ENCODE measurements at places on chromosomes 7 and 10. TPM values are rescaled to one million over a fixed set of nuclear protein-coding genes. Genes with fewer than 3 reads are reported as not detected.

ZNHIT1 gene
- 108 TPM for total RNA-seq

SPRN gene
- total RNA-seq: 0.43 TPM

GIMAP1 gene
- total RNA-seq: under 0.01 TPM

RBP3 gene
- under 0.01 TPM for total RNA-seq

COL13A1 gene
- 20.3 TPM for total RNA-seq

FAM20C gene
- 66.7 TPM for total RNA-seq

STAG3 gene
- total RNA-seq: 0.28 TPM

PLXDC2 gene
- 20.9 TPM for total RNA-seq

DNAJC30 gene
- total RNA-seq: 1.8 TPM

NCF1 gene
- under 0.01 TPM for total RNA-seq

All from smooth muscle cell of bladder (primary cell).